Inflammatory macrophage treated with lipopolysaccharide for 1 hour (primary cell): ENCODE measurements at places on chromosomes 4 and X.

DNA sequence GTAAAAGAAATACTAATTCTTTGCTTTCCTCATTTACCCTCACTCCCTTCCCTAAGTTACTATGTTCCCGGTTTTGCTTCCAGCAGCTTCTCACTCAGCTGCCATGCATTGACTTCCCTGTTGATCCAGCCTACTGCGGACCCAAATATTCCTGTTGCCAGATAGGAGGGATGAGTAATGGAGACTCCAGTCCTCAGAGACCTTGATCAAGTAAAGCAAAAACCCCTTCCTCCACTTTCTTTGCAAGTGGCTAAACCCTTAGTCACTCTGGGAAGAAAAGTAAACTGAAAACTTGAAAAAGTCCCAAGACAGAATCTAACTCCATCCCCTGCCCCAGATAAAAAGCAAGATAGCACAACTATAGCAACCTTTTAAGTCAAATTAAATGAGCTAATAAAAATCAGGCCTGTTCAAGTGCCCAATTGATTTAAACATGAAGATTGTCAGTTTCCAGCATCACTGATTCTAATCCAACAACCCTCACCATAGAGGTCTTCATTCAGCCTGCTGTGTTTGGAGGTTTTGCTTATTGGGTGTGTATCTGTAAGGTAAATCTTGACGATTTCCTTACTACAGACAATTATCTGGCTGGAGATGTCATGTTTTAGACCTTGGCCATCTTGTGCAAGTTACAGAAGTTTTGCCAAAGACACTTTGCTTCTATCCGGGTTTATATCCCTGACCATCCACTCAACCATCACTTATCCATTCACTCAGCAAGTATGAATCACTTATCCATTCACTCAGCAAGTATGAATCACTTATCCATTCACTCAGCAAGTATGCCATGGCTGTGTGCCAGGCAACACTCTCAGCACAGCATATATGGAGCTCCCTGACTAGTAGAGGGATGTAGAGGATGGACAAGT, 17.6 kb downstream of the FGFBP1 start:
- DNase-seq = no peak

- no peak for DNase-seq
Measured at GRCh38 chr4:156558373-156559025, 413.1 kb downstream of the PDGFC start.

DNA sequence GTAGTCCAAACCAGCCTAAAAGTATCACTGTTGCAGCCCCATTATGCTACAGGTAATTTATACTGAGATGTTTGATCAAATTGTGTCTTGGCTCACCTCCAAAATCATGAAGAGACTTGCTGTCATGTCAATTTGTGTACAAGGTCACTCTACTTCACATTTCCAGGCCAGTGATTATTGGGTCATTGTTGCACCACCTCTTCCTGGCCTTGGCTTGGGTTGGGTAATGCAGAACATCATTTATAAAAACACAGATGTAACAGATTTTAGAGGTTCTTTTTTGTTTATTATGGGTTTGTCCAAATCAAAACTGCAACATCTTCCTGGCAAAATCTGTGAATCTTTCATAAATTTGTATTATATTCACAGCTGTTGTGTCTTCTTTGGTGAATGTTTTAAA, 459.5 kb downstream of the ANKRD50 start:
- DNase-seq = no peak

- DNase-seq = no peak
Measured at GRCh38 chr4:105560421-105560848, 8.0 kb downstream of the ARHGEF38 start.

DNA sequence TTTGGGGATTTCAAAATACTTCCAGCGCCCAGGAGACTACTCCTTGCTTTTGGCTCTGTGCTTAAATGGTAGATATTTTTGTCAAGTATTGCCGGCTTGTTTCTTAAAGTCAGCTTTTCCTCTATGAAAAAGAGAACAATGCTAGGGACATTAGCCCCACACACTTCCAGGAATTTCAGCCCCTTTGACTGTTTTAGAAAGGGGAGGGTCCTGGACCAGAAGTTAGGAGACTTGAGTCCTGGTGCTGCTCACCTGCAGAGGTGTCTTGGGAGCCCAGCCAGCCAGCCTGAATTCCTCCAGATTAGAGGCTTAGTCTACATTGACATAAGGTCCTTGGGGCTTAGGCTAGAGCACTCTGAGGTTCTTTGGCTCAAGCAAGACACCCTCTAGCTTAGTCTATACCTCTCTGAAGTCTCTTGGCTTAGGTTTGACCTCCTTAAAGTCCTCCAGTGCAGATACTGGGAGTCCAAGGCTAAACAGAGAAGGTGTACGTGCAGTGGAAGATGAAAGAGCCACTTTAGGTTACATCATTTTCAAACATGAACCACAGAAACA, 1.6 kb upstream of the SETD7 start:
- DNase-seq = no peak

- DNase-seq = no peak
Measured at GRCh38 chrX:104270212-104270611, 15.5 kb upstream of the ESX1 start.

- no peak for DNase-seq
Measured at GRCh38 chr4:148735432-148736155, 293.4 kb upstream of the NR3C2 start.

- no peak for DNase-seq
Measured at GRCh38 chrX:11215191-11215921, 77.9 kb upstream of the AMELX start.

DNA sequence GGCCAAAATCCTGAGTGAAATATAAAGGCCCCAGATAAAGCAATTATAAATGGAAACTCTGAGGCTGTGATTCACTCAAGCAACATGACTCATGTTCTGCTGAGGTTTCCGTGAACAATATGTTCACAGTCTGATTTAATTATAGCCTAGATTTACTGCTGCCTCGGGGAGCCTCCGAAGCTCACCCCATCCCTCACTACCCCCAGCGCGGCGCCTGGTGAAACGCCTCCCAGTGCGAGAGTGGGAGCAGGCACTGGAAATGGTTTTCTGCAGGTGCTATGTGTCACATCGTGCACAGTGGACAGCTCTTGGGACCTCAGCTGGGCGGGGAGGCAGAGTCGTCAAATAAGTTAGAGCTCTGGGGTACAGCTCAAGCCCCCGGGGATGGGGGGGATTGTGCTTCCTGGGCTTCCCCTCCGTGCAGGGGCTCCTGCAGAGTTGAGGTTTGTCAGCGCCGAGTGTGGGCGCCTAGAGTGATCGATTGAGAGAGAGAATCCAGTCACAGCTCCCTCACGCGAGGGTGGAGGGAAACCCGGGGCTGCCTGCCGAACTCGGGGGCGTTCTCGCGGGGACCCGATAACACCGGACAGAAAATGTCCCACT, 110.6 kb downstream of the PHKA2 start:
- DNase-seq = no peak

- DNase-seq = no peak
Measured at GRCh38 chr4:113821856-113822255, 60.3 kb upstream of the CAMK2D start.

DNA sequence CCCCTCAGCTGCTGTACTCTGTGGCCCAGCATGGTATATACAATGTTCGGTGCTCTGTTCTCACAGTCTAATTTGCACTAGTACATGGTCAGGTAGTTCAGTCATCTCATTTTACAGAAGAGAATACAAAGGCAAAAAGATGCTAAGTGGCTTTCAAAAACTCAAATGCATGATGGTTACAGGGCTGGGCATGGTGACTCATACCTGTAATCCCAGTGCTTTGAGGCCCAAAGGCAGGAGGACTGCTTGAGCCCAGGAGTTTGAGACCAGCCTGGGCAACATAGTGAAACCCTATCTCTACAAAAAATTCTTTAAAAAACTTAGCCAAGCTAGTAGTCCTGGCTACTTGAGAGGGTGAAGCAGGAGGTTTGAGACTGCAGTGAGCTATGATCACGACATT, 210.5 kb upstream of the KIT start:
- no peak for DNase-seq

DNA sequence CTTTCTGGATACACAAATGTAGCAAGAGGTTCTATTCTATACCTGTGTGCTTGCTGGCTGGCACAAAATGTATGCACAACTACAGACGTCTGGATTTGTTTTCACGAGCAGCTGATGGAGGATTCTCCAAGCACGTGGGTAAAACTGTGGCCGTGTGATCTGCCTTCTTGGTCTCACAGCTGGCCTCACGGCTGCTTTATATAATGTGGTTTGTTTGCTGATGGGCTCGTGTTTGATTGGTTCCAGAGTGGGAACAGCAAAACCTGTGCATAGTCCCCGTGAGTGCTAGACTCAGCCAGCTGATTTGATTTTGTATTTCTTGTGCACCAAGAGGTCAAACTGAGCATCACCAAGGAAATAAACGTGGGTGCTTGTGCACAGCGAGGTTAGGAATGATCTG, 262.6 kb upstream of the RPS6KA3 start:
- no peak for DNase-seq

- DNase-seq = no peak
Measured at GRCh38 chr4:44086753-44087152, 361.9 kb downstream of the KCTD8 start.

GRCh38 chr4:164748375-164748774, 5.6 kb upstream of the SMIM31 start:
- DNase-seq = peak; percentile 6

- DNase-seq = no peak
Measured at GRCh38 chrX:20452487-20452886, 185.8 kb upstream of the RPS6KA3 start.
